Activated naive CD8-positive, alpha-beta T cell treated with anti-CD3 and anti-CD28 coated beads, Interleukin-2, amount 10 ng/mL, durations not matched to agents 7 days and 5 days (primary cell): ENCODE measurements at places on chromosomes 16 and 17. TPM values are rescaled to one million over a fixed set of nuclear protein-coding genes. Genes with fewer than 3 reads are reported as not detected.

DNA sequence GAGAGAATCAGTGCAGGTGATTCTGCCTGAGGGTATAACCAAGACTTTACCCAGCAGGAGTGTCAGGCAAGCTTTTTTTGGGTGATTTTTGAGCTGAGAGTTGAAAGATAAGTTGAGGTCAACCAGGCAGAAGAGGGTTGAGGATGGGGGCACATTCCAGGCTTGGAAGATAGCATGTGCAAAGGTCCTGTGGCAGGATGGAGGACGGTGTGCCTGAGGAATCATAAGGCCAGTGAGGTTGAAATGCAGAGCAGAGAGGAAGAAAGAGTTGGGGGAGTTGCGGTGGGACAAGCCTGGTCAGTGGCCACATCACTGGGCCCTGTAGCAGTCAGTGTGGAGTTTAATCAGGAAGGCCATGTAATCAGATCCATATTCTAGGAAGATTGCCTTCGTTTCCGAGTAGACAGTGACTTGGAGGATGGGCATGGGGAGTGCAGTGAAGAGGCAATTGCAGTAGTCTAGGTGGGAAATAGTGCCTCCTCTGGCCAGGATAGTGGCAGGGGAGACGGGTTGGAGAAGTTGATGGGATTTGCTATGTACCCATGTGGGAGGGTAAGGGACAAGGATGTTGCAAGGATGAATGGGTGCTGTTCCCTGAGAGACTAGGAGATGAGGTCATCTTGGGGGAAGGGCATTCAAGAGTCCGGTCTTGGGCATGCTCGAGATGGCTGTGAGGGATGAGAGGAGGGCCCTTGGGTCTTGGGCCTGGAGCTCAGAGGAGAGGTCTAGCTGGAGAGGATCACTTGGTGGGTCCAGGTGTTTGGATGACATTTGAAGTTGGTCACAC is 3.9 kb downstream of the PLEKHG4 start:
- no peak for DNase-seq

- DNase-seq = no peak
These were observed 744 bp upstream of the LRRC37A3 start for GRCh38 chr17:64920026-64920418.

DNA sequence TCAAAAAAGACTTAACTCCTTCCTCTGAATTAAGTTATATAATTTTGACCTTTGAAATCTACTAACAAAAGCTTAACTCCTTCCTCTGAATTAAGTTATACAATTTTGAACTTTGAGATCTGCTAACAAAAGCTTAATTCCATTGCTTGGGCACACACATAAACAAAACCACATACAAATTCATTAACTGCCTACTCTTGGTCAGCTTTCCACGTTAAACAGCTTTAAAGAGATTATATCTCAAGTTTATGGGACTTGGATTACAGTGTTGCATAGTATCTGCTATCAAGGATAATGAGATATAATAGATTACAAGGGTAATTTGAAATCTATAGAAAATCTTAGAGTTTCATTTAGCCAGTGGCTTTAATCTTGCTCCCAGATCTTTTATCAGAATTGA is 23.5 kb downstream of the COX10 start:
- DNase-seq = no peak

The SLC16A13 gene
- total RNA-seq = 16.0 TPM

DNA sequence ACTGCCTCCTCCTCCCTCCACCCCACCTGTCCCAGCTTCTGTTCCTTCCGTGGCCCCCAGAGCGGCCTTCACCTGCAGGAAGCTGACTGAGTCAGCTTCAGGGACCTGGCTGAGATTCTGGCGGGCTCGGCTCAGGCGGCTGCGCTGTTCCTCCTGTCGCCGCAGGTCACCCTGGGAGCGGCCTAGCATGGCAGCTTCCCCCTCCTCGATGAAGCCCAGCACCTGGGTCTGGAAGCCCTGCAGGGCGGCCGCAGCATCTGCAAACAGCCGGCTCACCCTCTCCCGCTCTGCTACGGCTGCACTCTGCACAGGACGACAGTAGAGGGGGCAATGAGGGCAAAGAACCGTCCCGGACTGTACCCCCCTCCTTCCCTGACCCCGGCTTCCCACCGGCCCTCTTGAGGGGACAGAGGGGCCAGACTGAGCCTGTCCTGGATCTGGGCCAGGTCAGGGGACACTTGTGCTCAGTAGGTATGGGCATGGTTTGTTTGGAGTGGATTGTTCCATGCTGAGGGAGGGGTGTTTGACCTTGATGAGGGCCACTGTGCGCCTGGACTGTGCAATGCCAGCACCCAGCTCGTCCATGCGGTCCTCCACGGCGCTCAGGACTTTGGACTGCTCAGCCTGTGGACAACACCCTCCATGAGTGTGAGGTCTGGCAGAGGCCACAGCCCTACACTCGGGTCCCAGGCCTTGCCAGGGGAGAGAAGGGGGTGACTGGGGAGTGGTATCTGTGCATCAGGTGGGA is 2.0 kb downstream of the TRIM47 start:
- peak; percentile 80 for DNase-seq

The ABCA8 gene
- not detected for total RNA-seq

The GNAO1 gene
- total RNA-seq = 6.7 TPM

The ITGAX gene
- 26.4 TPM for total RNA-seq

The PRSS33 gene
- 0.36 TPM for total RNA-seq

GRCh38 chr17:40472733-40473452 is 28.5 kb downstream of the TNS4 start:
- DNase-seq = no peak

DNA sequence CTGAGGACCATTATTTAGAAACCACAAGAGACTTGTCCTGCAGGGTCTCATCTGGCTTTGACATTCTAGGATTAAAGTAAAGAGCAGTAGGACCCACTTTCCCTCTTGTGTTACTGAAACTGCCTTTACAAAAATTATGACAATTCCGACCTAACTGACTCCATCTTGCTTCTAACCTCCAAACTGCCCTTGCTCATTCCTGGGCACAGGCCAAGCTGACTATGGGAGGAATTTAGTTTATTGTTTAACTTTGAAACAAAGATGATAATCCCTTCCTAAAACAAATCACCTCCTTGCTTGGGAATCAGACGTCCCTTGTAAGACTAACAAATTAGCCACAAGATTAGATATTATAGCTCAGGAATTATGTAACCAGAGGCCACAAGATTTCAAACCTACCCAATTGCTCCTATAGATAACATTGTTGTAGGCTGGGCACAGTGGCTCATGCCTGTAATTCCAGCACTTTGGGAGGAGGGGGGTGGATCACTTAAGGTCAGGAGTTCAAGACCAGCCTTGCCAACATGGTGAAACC is 87.0 kb upstream of the FBXO47 start:
- DNase-seq = no peak
